Lower leg skin (tissue), 4 donors: ENCODE measurements at places on chromosomes 12 and 14.
A peak's percentile ranks its signal among the peaks of the same experiment; 100 is the strongest.

GRCh38 chr14:59570122-59570521, 6.5 kb downstream of the CCDC175 start:
- no peak for DNase-seq

DNA sequence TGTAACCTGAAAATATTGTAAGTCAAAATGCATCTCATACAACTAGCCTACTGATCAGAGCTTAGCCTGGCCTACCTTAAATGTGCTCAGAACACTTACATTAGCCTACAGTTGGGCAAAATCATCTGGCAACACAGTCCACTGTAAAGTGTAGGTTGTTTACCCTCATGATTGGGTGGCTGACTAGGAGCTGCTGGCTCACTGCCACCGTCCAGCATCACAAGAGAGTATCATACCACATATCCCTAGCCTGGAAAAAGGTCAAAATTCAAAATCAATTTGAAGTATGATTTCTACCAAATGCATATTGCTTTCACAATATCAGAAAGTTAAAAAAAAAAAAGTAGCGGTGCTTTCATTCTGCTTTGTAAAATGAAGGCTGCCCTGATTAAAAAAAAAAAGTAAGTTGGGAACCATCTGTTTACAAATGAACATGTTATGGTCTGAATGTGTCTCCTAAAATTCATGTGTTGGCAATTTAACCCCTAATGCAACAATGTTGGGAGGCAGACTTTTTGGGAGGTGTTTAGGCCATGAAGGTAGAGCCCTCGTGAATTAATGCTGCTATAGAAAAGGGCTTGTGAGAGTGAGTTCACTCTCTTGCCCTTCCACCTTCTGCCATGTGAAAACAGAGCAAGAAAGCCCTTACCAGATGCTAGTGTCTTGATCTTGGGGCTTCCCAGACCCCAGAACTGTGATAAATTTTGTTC, 211.8 kb downstream of the PPM1H start:
- DNase-seq: no peak

DNA sequence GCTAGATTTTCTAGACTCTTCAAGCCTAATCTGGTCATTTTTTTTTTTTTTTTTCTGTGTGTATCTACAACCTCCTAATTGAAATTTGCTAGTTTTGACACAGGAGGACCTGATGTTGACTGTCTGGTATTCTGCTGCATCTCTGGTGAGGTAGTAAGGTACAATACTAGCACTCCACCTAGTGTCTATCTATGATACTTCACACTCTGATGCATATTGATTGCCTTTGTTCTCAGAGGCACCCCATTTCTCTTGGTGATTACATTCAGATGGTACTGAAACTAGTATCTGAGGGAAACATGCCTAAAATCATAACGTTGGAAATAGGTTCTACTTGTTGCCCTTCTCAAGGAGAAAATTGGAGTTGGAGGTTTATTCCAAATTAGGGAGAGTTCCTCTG, 930.5 kb upstream of the NOVA1 start:
- DNase-seq: no peak

- DNase-seq: no peak
Measured at GRCh38 chr14:99078426-99078825, 193.6 kb downstream of the BCL11B start.

DNA sequence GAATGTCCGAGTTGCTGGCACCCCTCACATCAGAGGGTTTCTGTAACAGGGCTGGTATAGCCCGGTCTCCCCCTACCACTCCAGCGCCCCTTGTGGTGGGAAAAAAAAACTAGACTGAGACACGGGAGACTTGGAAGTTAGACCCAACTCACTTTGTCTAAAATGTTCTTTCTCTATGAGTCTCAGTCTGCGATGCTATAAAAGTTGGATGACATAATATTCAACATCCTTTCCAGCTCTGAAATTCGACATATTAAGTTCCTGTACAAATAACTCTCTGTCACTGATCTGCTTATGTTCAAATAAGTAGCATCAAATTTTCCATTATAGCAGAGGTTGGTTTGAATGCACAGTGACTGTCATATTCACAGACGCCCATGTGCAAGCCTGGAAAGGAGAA, 25.7 kb upstream of the TC2N start:
- no peak for DNase-seq

GRCh38 chr14:31287294-31287972, 79.8 kb upstream of the HECTD1 start:
- no peak for DNase-seq

GRCh38 chr12:4285070-4285469, 11.5 kb downstream of the CCND2 start:
- no peak for DNase-seq

DNA sequence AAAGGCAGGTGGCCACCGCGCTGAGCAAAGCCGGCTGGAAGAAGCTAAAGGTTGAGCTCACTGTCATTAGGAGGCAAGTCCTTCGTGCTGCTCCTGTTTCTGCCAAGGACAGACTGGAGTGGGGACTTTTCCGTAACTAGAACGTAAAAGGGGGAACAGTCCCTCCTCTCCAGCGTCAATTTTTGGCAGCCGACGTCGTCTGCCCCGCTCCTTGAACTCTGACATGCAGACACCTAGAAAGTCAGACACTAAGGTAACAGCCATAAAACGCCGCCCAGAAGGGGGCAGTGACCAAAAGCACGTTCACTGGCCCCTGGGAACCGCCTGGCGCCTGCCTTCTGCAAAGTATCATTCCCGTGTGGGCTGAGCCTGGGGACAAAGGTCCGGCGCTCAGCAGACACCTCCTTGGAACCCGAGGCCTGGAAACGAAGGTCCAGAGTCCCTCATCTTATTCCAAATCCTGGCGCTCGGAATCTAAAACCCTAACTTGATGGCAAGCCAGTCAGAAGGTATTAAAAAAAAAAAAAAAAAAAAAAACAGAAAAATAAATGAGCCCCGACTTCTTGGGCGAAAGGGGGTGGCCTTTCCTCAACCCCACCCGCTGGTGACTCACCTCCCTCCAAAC, 1.1 kb upstream of the LRP1 start:
- DNase-seq: peak; percentile 91

- DNase-seq: no peak
Measured at GRCh38 chr12:53200458-53201176, 6.4 kb downstream of the ITGB7 start.

DNA sequence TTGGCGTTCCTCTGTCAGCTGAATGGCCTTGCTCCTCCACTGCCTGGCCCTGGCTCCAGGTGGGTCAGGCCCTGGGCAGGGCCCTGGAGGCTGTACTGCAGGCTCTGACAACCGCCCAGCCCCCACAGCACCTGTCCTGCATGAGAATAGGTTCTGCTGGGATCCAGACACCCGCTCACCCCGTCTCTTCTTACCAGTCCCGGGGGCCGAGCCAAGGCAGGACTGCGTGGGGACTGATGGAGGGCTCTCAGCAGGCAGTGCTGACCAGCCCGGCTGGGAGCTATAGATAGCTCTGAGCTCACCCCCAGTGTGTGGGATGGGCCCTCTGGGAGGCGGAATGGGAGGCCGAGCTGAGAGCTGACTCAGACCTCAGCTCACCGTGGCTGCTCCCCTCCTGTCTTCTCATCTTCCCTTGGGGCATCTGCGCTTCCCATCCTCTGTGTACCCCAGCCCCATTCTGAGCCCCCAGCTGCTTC, 39.6 kb downstream of the TEAD4 start:
- DNase-seq: no peak

- DNase-seq: no peak
Measured at GRCh38 chr14:75022655-75023054, 19.9 kb downstream of the EIF2B2 start.
